H54 (cell line): ENCODE measurements at places on chromosomes 2 and 18.

GRCh38 chr2:208183526-208183925 is 6.3 kb downstream of the C2orf80 start:
- DNase-seq = no peak

GRCh38 chr2:2641541-2642410 is 310.7 kb upstream of the MYT1L start:
- no peak for DNase-seq

- peak; percentile 72 for DNase-seq
Measured at GRCh38 chr2:206084439-206084869, 1.5 kb downstream of the INO80D start.

DNA sequence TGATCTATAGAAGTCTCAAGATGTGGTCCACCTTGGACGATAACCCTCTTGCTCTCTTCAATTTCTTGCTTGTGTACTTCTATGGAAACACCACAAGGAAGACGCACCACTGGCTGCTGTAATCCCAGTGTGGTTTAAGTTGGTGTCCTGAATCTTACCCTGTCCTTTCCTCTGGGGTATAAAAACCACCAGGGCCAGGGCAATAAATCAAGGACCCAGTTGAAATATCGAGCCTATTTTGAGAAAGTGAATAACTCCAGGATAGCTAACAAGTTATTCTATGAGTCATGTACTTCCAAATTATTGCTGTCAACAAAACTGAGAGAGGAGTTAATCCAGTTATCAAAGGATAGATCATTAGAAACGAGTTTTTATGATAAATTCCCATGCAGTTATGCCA is 137.0 kb downstream of the RND3 start:
- no peak for DNase-seq

GRCh38 chr2:165193178-165193777 is 10.6 kb downstream of the SCN3A start:
- no peak for DNase-seq

- DNase-seq = no peak
Measured at GRCh38 chr2:240078631-240079030, 25.3 kb upstream of the OR6B3 start.

DNA sequence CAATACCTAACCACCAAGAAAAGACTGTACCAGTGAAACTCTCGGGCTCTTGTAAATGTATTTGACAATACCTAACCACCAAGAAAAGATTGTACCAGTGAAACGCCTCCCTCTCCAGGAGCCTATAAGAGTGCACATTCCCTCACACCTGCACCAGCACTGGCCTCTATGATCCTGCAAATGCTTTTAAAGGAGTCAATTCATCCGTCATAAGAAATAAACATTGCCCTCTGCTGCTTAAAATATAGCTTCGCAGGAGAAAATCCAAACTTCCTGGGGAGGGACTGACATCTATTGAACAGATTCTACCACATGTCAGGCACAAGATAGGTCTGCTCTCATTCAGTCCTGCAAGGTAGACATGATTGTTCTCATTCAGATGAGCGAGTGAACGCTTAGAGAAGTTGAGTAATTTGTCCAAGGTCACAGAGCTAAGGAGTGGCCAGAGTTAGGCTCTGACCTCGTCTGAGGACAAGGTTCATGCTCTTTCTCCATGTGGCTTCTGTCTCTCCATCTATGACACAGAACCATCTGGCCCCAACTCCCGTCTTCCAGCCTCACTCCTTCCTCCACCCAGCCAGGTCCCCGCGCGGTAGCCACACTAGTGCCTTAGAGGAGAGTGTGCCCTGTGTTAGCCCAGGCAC is 38.7 kb downstream of the MCFD2 start:
- DNase-seq = peak; percentile 71

- no peak for DNase-seq
Measured at GRCh38 chr2:12424219-12424618, 292.5 kb upstream of the TRIB2 start.

- no peak for DNase-seq
Measured at GRCh38 chr2:9673914-9674481, 43.2 kb upstream of the YWHAQ start.

GRCh38 chr2:133424876-133425275 is 143.4 kb downstream of the NCKAP5 start:
- DNase-seq = no peak

DNA sequence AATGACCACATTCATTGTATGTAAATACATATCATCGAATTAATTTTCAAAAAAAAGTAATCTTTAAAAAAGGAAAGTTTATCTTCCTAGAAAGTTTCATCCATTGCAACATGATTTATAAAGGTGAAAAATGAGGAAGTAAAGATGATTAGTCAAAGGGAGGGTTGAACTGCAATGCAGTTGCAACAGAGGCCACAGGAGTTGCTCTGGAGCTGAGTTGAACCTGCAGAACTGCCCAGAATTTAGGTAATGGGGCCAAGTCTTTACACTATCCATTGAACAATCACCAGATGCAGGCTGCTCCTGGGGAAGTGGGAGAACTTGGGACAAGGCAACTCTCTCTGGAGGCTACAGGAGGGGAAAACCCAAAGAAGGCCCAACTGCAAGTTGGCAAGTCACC is 390.7 kb downstream of the METTL4 start:
- no peak for DNase-seq

DNA sequence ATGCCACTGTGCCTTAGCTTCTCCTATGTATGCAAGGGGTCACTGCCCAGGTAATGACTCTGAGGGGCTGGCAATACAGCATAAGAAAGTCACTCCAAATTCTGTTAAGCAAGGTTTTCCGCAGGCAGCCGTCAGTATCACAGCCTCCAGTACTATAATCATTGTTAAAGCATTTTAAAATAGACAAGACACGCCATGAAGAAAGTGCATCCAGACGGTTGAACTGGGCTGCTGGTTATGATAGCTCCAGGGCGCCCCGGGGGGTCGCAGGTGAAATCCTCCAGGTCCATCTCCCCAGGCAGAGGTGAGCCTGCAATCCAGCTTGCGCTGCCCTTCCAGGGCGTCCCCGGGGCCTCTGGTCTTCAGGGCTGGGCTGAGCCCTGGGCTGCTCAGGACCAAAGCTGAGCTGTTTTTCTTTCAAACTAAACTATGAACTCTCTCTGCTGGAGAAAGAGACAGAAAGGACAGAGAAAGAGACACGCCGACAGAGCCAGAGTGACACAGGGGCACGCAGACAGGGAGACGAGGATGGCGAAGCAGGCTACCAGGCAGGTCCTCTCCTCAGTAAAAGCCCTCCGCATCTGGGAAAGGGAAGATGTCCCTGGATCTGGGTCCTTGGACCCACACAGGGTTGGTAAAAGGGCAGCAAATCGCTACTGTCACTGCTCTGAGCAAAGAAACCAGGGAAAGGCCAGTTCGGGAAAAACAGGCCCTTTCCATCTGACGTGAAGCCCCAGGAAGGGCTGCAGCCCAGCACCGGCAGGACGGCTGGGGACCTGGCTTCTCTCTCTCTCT is 2.1 kb upstream of the TWIST2 start:
- DNase-seq = no peak

DNA sequence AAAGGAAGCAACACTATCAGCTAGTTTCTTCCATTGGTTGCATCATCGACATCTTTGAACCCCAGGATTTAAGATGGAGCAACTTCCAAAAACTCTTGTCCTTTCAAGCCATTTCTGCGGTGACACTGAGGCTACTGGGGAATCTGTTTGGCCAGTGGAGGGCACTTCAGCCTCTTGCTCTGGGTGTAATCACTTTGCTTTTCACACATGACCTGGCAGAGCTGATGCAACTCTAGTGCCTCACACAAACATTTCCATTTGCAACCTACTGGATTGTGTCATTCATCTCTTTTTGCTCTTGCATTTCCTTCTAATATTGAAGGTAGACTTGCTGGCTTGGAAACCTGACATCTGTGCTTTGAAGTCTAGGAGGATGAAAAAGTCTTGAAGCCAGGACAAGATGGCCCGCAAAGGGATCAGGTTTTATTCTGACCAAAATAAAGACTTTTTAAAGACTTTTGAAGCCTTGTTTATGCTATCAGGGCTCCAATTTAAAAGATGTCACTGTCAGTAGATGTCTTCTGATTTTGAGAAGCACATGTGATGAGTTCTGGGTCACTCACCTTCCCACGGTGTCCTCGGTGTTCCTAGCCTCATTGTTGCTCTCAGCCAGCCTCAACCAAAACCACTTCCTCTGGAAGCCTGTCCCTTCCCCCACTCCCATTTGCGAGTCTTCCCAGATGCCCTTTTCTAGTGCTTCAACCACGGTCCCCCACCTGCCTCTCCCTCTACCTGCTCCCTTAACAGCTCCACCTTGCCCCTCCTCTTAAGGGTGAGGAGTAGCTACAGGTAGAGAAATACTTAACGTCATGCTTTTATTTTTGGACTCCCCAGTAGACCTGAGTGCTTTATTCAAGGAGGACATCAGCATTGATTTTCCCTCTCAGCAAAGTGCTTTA is 69.7 kb upstream of the KCNE4 start:
- no peak for DNase-seq

- no peak for DNase-seq
Measured at GRCh38 chr2:231911381-231911780, 14.8 kb downstream of the NPPC start.

GRCh38 chr2:9739531-9739964 is 103.7 kb upstream of the TAF1B start:
- DNase-seq = no peak

DNA sequence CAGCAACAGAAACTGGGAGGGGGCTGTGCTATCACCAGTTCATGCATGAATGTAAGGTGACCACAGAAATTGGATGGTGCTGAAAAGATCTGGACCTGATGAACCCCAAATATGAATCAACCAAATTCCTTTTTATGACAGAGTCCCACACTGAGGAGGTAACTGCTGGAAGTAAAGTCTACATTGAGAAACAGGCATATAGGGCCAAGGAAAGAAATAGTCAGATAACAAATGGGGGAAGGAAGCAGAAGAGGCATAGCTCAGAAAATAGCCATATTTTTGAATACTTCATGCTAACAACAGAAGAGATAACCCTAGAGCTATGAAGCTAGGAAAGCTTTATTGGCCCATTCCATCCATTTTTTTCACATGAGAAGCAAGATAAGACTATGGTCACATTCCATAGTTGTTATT is 25.8 kb downstream of the ZC3H6 start:
- DNase-seq = no peak

DNA sequence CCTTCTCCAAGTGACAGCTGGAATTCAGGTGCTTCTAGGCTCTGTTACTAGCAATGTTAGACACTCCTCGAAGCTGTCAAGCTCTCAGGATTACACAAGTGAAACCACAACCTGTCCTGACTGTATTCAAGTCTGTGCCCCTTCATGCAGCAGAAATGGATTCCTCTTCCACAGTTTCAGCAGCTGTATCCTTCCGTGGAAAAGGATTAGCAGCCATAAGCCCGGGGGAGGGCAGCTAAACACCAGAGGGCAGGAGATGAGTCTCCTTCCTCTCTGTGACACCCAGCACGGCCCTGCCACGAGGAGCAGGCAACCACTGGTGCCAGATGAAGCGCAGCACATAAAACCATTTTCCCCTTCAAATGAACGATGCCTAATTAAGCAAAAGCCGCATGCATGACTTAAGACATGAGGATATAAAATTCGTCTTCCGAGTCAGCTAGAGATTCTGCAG is 1.2 kb downstream of the ST3GAL5 start:
- DNase-seq = no peak

DNA sequence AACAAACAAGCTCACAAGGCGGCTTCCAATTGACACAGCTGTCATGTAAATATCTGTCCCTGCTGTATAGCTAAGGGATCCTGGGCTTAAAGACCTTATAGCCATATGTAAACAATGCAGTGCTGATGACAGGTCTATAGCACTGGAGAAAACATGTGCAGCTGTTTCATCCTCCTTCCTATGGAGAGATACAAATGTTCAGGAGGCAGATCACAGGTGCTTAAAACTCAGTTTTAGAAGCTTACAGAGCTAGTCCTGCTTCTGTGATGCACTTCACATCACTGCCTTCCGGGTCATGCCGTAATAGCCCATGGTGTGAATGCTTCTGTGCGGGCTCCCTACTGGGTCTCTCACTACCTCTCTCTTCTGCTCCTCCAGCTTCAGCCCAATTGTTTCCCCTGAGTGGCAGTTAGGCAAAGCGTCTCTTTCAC is 262.4 kb upstream of the CHST9 start:
- no peak for DNase-seq

- no peak for DNase-seq
Measured at GRCh38 chr2:172888714-172889669, 153.3 kb downstream of the RAPGEF4 start.

- DNase-seq = no peak
Measured at GRCh38 chr2:56510610-56511009, 326.8 kb downstream of the CCDC85A start.

GRCh38 chr2:233761040-233761769 is 1.1 kb downstream of the UGT1A1 start:
- no peak for DNase-seq

DNA sequence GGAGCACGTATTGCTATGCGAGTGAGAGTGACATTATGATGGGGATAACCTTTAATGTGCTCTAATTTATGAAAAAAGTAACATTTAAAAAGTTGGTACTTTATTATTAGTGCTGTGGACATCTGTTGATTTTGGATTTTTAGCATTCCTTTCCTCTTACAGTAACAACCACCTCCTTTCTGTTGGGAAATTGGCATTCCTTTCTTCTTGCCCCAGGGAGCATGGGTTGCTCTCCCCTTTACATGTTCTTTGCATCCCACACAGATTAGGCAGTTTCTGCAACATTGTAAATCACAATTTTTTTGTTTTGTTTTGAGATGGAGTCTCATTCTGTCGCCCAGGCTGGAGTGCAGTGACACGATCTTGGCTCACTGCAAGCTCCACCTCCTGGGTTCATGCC is 300.2 kb downstream of the LPIN1 start:
- DNase-seq = peak; percentile 50

DNA sequence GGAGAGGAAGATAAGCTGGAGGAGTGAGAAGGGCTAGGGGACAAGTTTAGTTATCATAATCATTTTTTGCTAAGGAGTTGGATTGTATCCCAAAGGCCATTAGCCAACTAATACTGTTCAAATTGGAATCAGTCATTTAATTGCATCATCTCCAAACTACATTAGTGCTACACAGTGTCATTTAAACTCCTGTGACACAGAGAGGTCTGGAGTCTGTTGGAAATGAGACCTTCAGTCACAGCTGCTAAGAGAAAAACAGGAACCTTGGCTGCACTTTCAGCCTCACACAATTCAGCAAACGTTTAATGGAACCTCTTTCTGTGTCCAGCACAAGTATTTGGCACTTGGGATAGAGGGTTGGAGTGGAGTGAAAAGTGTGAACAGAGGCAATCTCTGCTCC is 175.5 kb upstream of the MGAT5 start:
- DNase-seq = no peak

- no peak for DNase-seq
Measured at GRCh38 chr18:59649591-59649990, 47.6 kb downstream of the CCBE1 start.

- DNase-seq = no peak
Measured at GRCh38 chr2:20398956-20399567, 47.8 kb upstream of the RHOB start.

DNA sequence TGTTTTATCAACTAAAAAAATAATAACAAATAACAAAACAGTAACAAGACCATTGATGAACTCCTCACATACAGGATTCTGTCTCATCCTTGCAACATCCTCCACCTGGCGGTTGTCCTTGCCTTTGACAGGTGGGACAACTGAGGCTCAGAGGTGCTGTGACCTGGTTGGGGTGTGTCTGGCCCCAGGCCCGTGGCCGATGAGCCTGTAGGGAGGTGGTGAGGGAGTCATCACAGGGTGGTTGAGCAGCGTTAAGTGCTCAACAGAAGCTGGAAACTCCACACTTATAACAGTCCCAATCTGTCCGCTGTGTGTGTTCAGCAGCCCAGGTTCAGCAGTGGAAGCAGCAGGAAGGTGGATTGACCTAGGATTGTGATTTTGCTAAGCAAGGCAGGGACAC is 131.6 kb upstream of the RAB12 start:
- DNase-seq = no peak

- no peak for DNase-seq
Measured at GRCh38 chr18:27413495-27414401, 228.6 kb upstream of the CHST9 start.

- DNase-seq = no peak
Measured at GRCh38 chr2:82062463-82062862, 1757.9 kb upstream of the LRRTM1 start.
